ENCODE measurements at places on chromosomes 7 and 10.

- DNase-seq, result no peak
Observed at GRCh38 chr7:157637216-157637949, 300.6 kb downstream of the DNAJB6 start.

DNA sequence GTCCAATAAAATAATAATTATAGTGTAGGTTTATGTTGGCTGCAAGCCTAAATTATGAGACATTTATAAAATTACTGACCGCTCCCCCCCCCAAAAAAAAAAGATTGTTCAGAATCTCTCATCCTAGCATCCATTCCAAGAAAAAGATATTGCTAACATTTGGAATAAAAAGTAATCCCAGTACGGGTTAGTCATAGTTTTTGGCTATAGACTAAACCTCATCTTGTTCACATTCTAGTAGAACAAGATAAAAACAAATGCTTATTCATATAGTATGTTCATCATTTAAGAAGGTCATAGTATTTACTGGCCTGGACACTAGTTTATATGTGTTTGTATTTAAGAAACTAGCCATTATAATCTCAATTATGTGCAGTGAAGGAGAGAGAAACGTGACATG lies 44.0 kb downstream of the ADK start:
- DNase-seq, result no peak

GRCh38 chr7:40808378-40808942 lies 673.7 kb downstream of the SUGCT start:
- no peak for DNase-seq

- no peak for DNase-seq
Observed at GRCh38 chr7:92589056-92589455, 1.1 kb downstream of the FAM133B start.

DNA sequence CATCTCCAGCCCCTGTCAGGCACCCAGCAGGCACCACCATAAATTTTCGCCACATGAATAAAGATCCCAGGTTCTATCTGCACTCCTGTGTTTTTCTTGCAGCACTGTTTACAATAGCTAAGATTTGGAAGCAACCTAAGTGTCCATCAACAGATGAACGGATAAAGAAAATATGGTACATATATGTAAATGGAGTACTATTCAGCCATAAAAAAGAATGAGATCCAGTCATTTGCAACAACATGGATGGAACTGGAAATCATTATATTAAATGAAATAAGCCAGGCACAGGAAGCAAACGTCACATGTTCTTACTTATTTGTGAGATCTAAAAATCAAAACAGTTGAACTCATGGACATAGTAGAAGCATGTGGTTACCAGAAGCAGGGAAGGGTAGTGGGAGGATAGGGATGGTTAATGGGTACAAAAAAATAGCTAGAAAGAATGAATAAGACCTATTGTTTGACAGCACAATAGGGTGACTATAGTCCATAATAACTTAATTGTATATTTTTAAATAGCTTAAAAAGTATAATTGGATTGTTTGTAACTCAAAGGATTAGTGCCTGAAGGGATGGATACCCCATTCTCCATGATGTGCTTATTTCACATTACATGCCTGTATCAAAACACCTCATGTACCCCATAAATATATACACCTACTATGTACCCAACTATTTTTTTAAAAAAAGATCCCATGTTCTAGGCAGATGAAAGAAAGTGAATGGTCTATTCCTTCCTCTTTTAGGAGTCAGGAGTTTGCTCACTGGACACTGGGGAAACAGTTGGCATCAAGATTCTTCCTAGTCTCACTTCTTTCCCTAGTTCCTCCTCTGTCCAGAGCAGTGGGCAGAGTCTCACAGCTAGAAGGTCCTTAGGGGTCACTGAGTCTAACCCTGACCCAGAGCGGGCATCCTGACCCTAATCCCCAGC lies 1.0 kb upstream of the NPFFR1 start:
- DNase-seq, result no peak

GRCh38 chr7:155375337-155376277 lies 77.9 kb downstream of the INSIG1 start:
- no peak for DNase-seq

DNA sequence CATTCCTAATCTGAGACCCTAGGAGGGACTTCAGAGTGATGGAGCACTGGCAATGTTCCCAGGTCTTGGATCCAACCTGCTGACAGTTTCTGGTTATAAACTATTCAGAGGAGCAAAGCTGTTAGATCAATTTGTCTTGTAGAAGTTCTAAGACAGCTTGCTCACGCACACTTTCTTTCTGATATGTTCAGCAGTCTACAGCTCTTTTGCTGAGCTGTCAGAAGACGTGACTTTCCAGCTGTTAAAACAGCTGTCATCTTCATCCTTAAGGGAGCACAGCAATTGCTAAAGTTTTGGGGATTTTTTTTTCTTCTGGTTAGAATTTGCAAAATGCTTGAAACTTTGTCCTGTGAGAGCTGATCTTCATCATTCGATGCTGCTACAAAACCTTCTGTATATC lies 823.1 kb downstream of the SORCS1 start:
- no peak for DNase-seq

DNA sequence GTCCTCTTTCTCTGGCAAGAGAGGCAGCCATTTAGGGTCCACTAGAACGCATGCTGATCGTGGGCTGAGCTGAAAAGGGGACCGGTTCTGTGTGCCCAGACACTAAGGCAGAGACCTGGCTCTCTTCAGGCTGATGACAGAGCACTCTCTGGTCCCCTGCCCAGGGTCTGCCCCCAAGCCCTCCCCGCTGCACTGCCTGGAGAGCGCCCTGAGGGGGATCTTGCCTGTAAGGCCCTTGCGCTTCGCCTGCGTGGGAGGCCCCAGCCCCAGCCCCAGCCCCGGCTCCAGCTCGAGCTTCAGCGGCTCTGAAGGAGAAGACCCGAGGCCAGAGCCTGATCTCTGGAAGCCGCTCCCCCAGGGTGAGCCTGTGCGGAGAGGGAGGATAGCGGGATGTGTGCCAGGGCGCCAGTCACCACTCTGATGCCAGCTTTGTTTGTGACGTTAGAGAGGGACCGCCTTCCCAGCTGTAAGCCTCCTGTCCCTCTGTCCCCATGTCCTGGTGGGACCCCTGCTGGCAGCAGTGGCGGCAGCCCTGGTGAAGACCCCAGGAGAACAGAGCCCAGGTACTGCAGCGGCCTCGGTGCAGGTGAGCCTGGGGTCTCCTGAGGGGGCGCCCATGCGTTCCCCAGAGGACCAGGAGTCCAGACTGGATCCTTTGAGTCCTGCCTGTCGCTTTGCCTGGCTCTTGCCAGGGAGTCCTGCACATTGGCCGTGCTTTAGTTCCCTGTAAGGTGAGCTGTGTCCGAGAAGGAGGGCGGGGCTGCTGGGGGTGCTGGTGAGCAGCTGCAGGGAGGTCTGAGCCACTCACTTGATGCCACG lies 43.2 kb downstream of the ZNF467 start:
- DNase-seq, result no peak

GRCh38 chr7:123425246-123425645 lies 109.1 kb downstream of the IQUB start:
- no peak for DNase-seq

- no peak for DNase-seq
Observed at GRCh38 chr10:133150226-133150625, 9.8 kb upstream of the KNDC1 start.

GRCh38 chr10:129476431-129476830 lies 9.4 kb downstream of the MGMT start:
- no peak for DNase-seq

DNA sequence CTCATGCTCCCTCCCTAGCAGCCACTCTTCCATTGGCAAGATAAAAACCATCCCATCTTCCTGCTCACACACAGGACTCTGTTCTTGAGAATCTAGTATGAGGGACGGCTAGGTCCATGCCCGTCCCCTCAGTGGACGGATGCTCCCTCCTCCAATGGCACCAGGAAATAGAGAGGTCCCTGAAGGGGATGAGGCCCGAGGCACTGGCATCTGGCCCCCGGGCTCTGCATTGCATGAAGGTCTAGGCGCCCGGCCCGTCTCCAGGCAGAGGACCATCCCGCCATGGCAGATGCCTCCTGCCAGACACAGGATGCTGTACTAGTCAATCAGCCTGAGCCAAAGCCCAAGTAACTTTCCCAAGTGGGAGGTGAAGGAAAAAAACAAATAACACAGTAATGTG lies 15.0 kb downstream of the PRKAG2 start:
- DNase-seq, result no peak

- DNase-seq, result no peak
Observed at GRCh38 chr10:73818402-73818801, 7.0 kb upstream of the NDST2 start.

DNA sequence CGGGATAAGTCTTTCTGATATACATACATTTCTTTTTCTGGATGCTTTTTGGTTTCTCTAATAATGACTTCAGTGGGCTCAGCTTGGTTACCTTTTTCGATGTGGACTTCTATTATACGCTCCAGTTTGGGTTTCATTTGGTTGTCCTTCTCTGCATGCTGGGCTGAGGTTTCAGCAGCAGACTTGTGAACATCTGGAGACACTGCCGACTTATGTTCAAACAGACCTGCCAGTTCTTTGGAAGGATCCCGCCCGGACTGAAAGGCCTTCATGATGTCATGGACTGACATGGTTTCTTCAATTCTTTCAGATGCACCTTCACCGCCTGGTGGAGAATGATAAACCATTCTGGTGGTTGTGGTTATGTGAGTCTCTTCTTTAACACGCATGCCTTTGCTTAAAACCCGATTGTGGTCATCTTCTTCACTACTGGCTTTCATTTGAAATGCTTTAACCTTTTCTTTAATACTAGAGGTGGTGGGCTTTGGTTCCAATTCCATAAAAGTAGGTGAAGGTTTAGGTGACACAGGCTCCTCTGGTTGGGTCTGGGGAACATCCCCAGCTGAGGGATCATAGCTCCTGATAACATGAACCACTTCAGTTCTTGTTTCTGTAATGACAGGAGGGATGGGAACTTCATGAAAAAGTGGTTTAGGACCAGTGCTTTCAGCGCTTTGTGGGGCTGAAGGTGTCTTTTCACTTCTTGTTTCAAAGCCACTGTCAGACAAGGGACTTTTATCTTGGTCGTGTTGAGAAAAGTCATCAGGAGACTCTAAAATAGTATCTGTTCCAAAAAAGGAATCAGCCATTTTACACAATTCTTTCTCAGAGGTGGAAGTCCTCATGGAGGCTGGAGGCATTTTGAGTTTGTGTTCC lies 167.7 kb upstream of the CCDC6 start:
- no peak for DNase-seq

DNA sequence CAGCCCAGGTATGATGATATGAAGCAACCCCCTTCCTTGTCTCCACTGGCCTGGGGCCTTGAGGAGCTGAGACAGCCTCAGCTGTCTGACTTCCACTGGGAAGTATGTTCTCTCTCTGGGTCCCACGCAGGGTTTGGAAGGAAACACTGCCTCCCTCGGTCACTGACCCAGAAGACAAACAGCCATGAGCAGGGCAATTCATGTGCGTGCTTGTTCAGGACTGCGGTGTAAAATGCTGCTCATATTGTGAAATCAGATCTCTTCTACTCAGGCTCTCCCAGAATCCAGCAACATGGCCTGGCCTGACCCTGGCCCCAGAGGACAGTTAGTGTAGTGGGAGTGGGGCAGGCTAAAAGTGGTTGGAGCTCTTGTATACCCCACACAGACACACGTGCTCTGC lies 2.8 kb downstream of the CLCN1 start:
- DNase-seq, result no peak

- DNase-seq, result no peak
Observed at GRCh38 chr10:126907423-126907970, 2.3 kb downstream of the DOCK1 start.

GRCh38 chr7:54559401-54559800 lies 17.2 kb downstream of the VSTM2A start:
- DNase-seq, result no peak

DNA sequence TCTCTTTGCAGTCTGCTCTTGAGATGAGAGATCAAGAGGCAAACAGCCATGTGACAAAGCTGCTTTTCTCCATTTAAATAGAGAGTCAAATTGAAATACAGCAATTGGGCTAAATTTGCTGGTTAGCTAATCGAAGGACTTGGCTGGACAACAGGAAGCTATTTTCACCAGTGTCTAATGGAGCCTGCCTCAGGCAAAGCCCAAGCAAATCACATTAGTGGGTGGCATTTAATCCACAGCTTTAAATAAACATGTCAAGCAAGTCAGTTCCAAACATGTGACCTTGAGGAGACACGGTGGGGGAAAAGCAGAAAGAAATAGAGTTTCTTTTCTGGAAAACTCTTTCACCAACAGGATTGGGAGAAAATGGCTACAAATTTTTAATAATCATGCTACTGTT lies 180.5 kb upstream of the AOAH start:
- DNase-seq, result no peak

GRCh38 chr10:84634636-84635035 lies 306.2 kb downstream of the CCSER2 start:
- DNase-seq, result no peak

DNA sequence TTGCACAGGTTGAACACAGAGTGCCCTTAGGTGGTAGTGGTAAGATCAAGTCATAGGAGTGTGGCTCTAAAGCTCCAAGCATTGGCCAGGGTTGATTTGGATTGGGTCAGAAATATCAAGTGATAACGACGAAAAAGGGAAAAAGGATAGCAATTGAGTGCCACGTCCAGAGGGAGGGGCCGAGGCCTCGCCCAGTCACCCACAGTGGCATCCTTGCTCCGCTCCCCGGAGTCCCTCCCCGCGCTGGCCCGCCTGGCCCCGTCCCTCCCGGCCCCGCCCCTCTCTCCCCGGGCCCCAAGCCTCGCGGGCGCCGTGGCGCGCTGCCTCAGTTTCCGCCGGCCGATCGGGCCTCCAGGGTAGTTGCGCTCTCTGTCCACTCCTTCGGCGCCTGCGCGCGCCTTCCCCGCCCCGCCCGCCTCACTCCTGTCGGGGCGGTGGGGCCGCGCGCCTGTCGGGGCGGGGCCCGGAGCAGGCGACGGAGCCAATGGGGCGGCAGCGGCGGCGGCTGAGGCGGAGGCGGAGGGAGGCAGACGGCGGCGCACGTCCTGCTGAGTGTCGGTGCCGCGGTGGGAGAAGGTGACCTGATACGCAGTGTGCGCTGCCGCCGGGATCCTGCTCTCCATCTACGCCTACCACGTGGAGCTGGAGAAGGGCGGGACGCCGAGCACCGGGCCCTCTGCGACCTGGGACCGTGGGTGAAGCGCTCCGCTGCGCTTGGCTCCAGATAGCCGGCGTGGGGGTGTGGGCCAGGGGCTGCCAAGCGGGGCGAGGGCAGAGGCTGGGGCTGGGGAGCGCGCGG lies 209.1 kb upstream of the ZNF722 start:
- no peak for DNase-seq

- no peak for DNase-seq
Observed at GRCh38 chr10:5595591-5595990, 70.8 kb downstream of the ASB13 start.

GRCh38 chr7:28718055-28718481 lies 240.1 kb downstream of the TRIL start:
- no peak for DNase-seq

DNA sequence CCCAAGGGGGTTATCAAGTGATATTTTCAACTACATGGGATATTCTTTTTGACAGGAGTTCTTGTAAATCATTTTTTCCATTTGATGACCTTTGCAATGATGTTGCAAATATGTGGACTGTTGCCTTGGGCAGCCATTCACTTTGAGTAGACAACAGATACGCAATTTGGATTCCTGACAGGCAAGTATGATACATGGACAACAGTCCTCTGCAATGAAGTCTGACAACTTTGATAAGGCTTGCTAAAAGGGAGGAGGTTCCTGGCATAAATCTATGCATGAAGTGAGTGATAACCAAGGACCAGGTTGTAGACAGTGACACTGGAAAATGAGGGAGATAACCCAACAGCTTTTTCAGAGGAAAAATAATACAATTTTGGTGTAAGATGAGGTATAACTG lies 17.7 kb downstream of the LRRD1 start:
- no peak for DNase-seq

- DNase-seq, result peak; percentile 84
Observed at GRCh38 chr7:113118074-113118959, at the start of gene SMIM30. Gene SMIM30, minus strand, starts transcription at chr7:113118554. Its CDS starts 976 bp downstream, at chr7:113117578.
